ENCODE measurements at places on chromosomes 13 and 19.

GRCh38 chr19:1241417-1242095 is at the start of gene ATP5F1D:
ATP5F1D (plus strand) TSS chr19:1241751; CDS start chr19:1241851, 100 bp downstream.
- peaks cover 30% of the 10 kb centered on the region for H3K36me3 ChIP-seq
- peaks cover 11% of the 10 kb centered on the region for H3K27me3 ChIP-seq
- peak; percentile 80 for DNase-seq
- peak within 1 kb of the TSS; percentile 81 for H3K4me3 ChIP-seq

DNA sequence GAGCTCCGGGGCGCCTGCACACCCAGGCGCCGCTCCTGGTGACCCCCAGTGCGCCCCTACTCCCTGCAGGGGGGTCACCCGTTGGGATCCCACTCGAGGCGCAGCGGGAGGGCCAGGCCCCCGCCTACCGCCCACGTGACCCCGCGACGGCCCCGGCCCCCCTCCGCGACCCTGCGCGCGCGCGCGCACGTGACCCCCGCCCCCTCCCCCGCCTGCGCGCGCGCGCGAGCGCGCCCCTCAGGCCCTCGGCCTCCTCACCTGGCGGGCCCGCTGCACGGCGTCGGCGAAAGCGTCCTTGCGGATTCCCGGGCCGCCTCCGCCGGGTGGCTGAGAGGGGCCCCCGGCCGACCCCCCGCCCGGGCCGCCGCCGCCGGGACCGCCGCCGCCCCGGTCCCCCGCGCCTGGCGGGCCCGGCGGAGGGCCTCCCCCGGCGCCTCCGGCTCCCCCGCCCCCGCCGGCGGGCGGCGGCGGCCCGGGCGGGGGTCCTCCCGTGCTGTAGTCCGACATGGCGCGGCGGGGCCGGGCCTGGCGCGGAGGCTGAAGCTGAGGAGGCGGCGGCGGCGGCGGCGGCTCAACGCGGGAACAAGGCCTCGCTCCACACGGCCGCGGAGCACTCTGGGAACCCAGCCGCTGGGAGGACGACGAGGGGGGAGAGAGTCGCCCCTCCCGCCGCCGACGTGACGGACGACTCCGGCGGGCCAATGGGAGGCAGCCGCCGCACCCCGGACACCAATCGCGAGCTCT is at the start of gene KHSRP:
TSS of gene KHSRP (minus strand) at position 617 of the 744 bp plus-strand sequence. CDS start at position 507, 110 bp downstream.
- H3K36me3 ChIP-seq = peaks cover 31% of the 10 kb centered on the region
- H3K27me3 ChIP-seq = no peaks in the 10 kb centered on the region
- H3K27ac ChIP-seq = peak within 1 kb of the TSS; percentile 83
- no peak for DNase-seq
- peaks cover 28% of the 10 kb centered on the region for H3K4me1 ChIP-seq

DNA sequence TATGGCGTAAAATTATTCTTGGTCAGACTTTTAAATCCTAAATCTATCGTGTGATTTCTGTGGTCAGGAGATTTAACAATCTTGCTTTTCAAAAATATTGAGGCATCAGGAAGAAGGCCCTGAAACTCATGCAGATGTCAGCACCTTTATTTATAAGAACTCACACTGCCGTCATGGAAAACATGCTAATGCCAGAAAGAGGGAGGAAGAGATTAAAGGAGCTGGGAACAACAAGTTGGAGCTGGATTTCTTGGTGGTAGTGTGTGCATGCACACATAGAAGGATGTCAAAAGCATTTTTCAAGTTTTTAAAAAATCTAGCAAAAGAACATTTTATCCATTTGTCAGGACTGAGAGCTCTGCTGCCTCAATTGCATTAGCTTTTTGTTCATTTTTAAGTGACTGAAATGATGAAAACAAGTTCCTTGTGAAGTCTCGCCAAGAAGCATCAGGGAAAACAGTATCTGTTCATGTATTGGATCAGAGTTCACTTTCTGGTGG is 342.5 kb downstream of the SPRY2 start:
- H3K4me1 ChIP-seq = no peaks in the 10 kb centered on the region
- no peak overlapping the region for H3K27ac ChIP-seq
- no peaks in the 10 kb centered on the region for H3K27me3 ChIP-seq
- H3K4me3 ChIP-seq = no peak overlapping the region
- DNase-seq = no peak

GRCh38 chr13:94588541-94588940 is 7.4 kb downstream of the TGDS start:
- no peaks in the 10 kb centered on the region for H3K27me3 ChIP-seq
- H3K4me3 ChIP-seq = no peak overlapping the region
- H3K4me1 ChIP-seq = peaks cover 35% of the 10 kb centered on the region
- peaks cover 66% of the 10 kb centered on the region for H3K36me3 ChIP-seq

DNA sequence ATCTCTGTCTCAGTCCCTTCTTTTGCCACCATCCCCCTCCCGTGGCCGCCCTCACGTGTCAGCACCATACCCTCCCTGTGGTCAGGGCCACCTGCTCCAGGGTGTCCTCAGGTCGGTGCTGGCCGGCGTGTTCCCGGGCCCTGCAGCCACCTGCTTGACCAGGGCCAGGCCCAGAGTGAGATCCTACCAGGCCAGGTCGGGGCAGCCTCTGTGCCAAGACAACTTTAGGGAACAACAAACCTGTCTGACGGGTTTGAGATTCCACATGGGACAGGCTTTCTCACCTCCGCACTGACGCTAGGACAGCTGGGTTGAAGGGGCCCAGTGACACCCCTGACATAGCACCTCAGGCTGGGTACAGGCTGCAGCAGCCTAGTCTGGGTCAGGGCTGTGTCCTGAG is 7.5 kb upstream of the SBNO2 start:
- no peak overlapping the region for H3K27ac ChIP-seq
- H3K27me3 ChIP-seq = peaks cover 18% of the 10 kb centered on the region
- H3K4me1 ChIP-seq = peaks cover 3% of the 10 kb centered on the region
- DNase-seq = no peak

DNA sequence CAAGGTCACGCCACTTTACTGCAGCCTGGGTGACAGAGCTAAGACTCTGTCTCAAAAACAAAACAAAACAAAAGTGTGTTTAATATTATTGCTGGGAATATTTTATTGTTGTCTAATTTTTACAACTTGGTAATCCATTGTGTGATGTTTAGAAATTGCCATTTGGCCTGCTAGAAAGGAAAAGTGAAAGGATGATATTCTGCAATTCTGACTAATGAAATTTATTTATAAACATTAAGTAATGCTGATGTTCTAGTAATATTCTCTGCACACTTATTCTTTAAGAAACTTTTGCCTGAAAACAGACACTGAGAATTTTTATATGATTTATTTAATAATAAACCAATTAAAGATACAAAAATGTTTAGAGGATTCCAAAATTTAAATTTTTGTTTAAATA is 87.4 kb downstream of the ELF1 start:
- no peaks in the 10 kb centered on the region for H3K27me3 ChIP-seq
- peaks cover 12% of the 10 kb centered on the region for H3K4me1 ChIP-seq
- peaks cover 89% of the 10 kb centered on the region for H3K36me3 ChIP-seq
- no peak for DNase-seq
- H3K27ac ChIP-seq = no peak overlapping the region

DNA sequence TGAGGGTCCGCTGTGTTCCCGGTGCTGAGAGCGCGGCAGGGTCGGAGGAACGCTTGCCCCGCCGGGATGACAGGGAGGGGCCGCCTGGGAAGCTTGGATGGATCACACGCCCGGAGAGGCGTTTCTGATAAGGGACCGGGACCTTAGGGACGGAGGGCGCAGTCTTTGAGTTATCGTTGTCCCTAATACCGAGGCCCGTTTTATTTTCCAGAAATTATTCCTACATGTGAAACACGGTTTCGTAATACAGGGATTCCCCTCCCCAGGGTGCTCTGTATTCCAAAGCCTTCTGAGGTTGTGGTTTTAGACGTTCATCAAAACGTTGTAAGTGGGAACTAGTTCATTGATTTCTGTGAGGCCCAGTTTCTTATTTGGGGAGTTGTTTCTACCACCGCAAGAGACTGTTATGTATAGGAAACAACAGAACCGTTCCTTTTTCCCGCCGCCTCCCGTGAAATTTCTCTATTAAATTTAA is 752 bp downstream of the PDCD5 start:
- peaks cover 7% of the 10 kb centered on the region for H3K36me3 ChIP-seq
- no peak overlapping the region for H3K27ac ChIP-seq
- peaks cover 15% of the 10 kb centered on the region for H3K4me1 ChIP-seq
- peaks cover 5% of the 10 kb centered on the region for H3K27me3 ChIP-seq
- peak overlapping the region; percentile 93 for H3K4me3 ChIP-seq

DNA sequence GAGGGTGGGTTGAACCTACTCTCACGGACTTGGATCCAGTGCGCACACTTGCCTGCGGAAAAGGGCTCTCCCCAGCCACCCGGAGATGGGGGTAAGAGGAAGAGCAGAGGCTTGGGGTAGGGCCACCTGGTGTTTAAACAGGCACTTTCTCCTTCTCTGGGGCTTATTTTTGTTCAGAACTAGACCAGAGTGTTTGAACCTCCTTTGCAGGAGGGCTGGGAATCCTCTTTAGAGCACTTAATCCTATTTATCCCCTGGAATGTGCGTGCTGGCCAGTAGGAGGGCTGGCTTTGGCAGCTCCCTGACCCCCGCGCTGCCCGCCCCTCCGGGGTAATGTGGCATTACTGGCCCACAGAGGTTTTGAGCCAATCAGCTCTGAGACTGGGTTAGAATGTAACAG is 2.0 kb downstream of the RGS9BP start:
- H3K4me1 ChIP-seq = peaks cover 16% of the 10 kb centered on the region
- no peaks in the 10 kb centered on the region for H3K36me3 ChIP-seq
- H3K4me3 ChIP-seq = no peak overlapping the region

DNA sequence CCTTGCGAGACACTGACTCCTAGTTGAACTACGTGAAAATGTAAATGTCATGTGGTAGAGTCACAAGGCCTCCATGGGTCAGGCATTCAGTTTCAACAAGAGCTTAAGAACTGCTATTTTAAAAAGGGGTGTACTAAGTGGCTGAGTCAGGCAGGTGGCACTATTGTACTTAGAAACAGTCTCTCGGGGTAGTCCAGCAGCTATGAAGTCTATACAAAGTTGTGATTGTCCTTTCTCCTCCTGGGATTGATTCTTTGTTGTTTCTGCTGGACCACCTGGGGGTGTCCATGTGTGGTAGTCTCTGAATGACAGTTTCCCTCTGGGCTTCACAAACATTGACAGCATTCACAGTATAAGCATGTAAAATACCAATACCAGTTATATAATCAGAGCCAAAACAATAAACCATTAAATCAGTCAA is 33.0 kb downstream of the UGGT2 start:
- H3K36me3 ChIP-seq = no peaks in the 10 kb centered on the region
- no peaks in the 10 kb centered on the region for H3K4me1 ChIP-seq
- no peak for DNase-seq

DNA sequence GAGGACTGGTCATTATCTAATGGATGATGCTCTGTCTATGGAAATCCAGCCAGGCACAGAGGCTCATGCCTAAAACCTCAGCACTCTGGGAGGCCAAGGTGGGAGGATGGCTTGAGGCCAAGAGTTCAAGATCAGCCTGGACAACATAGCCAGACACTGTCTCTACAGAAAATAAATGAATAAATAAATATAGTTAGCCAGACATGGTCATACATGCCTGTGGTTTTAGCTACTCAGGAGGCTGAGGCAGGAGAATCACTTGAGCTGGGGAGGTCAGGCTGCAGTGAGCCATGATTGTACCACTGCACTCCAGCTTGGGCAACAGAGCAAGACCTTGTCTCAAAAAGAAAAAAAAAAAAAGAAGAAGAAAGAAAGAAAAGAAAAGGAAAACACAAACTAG is 234.7 kb downstream of the TSHZ3 start:
- no peak overlapping the region for H3K27ac ChIP-seq
- no peaks in the 10 kb centered on the region for H3K36me3 ChIP-seq
- DNase-seq = no peak
- H3K4me1 ChIP-seq = no peaks in the 10 kb centered on the region
- H3K4me3 ChIP-seq = no peak overlapping the region

DNA sequence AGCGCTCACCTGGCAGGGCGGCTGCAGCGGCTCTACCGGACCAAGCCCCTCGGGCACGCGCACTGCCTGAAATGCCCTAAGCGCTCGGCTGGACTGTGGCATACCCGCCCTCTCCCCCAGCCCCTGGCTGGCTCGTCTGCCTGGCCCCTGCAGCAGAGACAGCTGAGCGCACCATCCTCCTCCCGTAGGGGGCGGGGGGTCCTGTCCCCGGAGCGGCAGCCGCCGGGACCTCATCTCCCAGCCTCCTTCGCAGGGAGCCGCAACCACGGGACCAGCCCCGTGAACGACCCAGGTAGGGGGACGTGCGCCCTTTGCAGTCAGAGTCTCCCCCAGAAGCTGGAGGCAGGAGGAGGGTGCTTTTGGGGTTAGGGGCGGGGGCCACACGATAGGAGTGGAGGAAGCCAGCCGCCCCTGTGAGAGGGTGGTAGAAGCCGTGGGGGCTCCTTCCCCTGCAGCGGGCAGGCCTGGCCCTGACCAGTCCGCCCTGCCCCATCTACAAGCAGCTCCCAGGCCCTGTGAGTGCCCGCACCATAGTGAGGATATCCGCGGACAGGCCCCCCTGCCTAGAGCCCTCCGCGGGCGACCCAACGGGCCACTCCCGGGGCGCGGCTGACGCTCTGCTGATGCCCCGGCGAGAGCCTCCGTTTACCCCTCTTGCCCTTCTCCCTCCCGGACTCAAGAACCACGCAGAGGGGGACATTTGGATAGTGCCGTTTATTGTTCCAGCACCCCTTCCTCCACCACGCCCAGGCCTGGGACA is 34.2 kb downstream of the ZNF787 start:
- no peaks in the 10 kb centered on the region for H3K27me3 ChIP-seq
- no peak overlapping the region for H3K27ac ChIP-seq
- DNase-seq = no peak

- no peak overlapping the region for H3K27ac ChIP-seq
- peaks cover 21% of the 10 kb centered on the region for H3K4me1 ChIP-seq
- no peak overlapping the region for H3K4me3 ChIP-seq
Measured at GRCh38 chr19:39472746-39473442, 7.7 kb upstream of the TIMM50 start.

DNA sequence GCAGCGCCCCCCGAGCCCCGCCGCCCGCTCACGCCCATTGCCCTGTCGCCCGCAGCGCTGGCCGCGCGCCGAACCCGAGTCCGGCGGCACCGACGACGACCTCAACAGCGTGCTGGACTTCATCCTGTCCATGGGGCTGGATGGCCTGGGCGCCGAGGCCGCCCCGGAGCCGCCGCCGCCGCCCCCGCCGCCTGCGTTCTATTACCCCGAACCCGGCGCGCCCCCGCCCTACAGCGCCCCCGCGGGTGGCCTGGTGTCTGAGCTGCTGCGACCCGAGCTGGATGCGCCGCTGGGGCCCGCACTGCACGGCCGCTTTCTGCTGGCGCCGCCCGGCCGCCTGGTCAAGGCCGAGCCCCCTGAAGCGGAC is 518 bp downstream of the KLF2 start:
- H3K36me3 ChIP-seq = peaks cover 68% of the 10 kb centered on the region
- no peaks in the 10 kb centered on the region for H3K27me3 ChIP-seq
- peak; percentile 56 for DNase-seq
- H3K4me3 ChIP-seq = peak overlapping the region; percentile 85

GRCh38 chr13:97205465-97205864 is 16.7 kb upstream of the MBNL2 start:
- H3K4me1 ChIP-seq = peaks cover 7% of the 10 kb centered on the region
- H3K27me3 ChIP-seq = peaks cover 12% of the 10 kb centered on the region
- DNase-seq = no peak
- H3K27ac ChIP-seq = no peak overlapping the region
- H3K4me3 ChIP-seq = no peak overlapping the region
- H3K36me3 ChIP-seq = no peaks in the 10 kb centered on the region
